ENCODE measurements at places on chromosomes 16 and 17.

GRCh38 chr17:67412032-67412431 lies 35.0 kb downstream of the PITPNC1 start:
- no peak for DNase-seq

- no peak for DNase-seq
These were observed 18.2 kb upstream of the CMTM4 start for GRCh38 chr16:66714654-66715307.

DNA sequence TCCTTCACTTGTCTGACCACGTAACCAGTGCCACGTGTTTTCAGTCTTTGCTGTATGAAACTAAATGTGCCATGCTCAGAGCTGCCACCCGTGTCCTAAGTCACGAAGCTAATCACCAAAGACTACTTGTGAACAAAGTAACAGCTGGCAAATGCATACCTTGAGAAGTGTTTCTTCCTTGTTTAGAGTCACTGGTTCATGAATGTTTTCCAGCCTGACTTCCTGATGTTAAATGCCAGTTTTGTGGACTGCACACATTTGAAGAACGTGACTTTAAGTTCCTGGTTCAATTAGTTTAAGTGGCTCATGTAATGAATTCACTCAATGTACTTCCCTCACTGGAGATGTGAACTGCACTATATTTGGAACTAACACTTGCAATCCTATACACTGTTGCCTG lies 19.9 kb upstream of the KPNB1 start:
- DNase-seq = no peak

- DNase-seq = no peak
These were observed 3.8 kb upstream of the CHD3 start for GRCh38 chr17:7884581-7885366.

GRCh38 chr17:6867849-6868248 lies 36.3 kb upstream of the TEKT1 start:
- DNase-seq = no peak

- no peak for DNase-seq
These were observed 10.9 kb downstream of the JUP start for GRCh38 chr17:41775394-41776226.

- no peak for DNase-seq
These were observed 102.8 kb downstream of the GSG1L start for GRCh38 chr16:27960619-27961295.

DNA sequence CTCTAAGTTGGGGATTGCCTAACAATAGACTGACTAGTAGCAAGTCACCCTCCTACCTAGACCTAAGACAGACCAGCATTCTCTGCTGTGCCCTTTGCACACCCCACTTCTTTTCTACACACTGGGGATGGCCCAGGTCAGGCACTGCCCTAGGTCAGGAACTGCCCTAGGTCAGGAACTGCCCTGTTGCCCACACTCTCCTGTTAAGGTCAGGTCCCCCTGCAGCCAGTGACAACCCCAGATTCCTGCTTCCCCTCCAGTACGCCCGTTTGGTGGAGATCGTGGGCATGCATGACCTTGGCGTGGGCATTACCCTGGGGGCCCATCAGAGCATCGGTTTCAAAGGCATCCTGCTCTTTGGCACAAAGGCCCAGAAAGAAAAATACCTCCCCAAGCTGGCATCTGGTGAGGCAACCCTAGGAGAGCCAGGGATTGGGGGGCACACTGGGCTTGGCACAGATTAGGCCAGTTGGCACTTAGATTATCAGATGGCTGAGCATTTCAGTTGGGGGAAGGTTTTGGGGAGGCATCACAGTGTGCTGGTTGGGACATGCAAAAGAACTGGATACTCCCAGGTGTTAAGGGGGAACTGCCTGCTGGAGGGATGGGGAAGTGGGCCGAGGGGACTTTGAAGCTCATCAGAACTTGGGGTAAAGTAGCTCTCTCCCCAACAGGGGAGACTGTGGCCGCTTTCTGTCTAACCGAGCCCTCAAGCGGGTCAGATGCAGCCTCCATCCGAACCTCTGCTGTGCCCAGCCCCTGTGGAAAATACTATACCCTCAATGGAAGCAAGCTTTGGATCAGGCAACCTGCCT lies 1.7 kb downstream of the ACADVL start:
- DNase-seq = no peak

DNA sequence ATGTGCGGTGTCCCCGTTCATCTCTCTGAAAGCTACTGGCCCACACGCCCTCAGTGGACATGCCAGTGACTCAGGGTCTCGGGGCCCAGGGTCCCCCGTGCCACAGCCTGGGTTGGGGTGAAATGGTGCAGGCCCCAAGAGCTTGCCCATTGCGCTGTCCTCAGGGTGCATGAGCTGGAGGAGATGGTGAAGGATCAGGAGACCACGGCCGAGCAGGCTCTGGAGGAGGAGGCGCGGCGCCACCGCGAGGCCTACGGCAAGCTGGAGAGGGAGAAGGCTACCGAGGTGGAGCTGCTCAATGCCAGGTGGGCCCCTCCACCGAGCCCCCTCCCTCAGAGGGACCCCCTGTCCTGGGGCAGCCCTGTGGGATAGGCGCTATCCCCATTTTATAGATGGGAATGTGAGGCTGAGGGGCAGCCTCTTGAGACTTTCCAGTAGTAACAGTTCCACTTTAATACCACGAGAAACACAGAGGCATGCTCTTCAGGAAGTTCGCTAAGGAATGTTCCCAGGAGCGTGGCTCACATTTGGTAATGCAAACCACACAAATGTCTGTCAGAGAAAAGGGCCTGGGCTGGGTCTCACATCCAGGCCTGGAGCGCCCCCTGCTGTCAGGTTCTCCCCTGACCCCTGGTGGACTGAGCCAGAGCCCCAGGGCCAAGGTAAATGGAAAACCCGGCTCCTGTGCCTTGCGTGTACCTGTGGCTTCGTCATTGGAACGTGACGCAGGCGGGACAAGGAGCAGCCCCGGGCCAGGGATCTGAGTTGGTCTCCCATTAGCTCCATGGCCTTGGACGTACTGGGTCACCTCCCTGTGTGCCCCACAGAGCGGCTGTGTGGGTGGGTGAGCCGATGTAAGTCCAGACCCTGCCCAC lies 133.7 kb downstream of the RAB11FIP4 start:
- DNase-seq = peak; percentile 67

DNA sequence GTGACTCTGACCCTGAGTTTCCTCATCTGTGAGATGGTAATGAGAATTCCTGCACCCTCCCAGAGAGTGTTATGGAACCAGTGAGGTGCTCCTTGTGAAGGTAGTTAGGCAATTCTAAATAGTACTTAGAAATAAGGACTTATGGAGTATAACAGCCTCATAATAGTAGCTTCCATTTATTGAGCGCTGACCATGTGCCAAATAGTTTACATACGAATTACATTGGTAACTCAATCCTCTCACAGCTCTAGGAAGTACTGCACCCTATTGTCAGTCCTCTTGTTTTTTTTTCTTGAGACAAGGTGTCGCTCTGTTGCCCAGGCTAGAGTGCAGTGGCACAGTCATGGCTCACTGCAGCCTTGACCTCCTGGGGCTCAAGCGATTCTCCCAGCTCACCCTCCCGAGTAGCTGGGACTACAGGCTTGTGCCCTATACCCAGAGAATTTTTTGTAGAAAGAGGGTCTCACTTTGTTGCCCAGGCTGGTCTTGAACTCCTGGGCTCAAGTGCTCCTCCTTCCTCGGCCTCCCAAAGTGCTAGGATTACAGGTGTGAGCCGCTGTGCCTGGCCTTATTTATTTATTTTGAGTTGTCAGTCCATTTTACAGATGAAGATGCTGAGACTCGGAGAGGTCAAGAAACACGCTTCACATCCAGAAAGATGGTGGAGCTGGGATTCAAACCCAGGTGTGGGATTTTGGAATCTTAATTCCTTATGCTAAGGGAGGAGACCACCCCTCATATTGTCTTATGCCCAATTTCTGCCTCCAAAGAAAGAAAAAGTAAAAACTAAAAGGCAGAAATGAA lies 2.9 kb downstream of the TNS4 start:
- DNase-seq = no peak

DNA sequence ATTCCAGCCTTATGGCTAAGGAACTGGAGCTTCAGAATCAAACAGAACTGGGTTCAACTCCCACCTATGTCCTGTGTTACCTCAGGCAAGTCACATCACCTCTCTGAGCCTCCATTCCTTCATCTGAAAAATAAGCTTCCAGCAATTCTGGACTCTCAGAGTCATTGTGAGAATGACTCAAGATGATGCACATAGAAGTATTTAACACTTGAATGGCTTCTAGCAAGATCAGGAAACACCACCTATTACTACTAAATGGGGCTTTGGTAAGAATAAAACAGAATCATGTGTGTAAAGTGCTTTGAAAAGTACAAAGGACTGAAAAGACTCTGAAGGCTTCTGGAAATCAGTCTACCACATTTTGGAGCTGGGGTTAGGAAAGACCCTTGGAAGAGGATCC lies 30.8 kb upstream of the CALB2 start:
- no peak for DNase-seq

DNA sequence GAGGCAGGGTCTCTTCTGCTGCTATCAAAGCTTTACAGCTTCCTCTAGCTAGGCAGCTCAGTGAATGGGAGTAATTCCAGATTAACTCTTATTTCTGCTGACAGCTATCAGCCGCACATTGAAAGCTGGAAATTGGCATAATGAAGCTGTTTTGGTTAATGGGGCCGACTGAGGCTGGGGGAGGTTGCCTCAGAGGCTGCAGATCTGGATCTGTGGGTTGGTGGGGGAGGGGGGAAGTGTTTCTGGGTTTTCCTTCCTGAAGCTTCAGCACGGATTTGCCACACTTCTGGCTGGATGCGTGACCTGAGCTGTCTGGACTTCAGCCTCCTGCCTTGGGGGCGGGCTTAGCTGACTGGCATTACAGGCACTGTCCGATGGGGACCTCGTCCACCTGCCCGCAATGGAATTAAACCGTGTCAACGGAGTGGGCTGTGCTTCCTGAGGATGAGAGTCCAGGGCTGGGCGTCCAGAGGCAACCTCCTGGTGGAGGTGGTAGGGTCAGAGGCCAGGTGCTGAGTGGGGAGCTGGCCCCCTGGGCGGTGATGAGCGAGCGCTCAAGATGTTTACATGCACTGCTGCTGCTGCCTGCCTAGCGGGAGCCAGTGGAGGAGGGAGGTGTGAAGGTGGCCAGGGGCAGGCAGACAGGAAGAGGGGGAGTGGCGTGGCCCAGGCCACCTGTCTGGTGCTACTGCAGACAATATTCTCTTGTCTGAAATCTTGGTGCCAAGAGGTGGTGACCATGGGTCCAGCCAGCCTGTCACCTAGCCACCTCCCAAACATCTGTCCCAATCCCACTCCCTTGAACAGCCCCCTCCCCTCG lies 6.7 kb upstream of the ABCC3 start:
- no peak for DNase-seq

- no peak for DNase-seq
These were observed 5.9 kb downstream of the UBALD2 start for GRCh38 chr17:76270770-76271668.

- DNase-seq = no peak
These were observed 852 bp upstream of the HELZ start for GRCh38 chr17:67245694-67246402.

- DNase-seq = peak; percentile 74
These were observed 30.9 kb upstream of the CDC42EP4 start for GRCh38 chr17:73342541-73343167.

DNA sequence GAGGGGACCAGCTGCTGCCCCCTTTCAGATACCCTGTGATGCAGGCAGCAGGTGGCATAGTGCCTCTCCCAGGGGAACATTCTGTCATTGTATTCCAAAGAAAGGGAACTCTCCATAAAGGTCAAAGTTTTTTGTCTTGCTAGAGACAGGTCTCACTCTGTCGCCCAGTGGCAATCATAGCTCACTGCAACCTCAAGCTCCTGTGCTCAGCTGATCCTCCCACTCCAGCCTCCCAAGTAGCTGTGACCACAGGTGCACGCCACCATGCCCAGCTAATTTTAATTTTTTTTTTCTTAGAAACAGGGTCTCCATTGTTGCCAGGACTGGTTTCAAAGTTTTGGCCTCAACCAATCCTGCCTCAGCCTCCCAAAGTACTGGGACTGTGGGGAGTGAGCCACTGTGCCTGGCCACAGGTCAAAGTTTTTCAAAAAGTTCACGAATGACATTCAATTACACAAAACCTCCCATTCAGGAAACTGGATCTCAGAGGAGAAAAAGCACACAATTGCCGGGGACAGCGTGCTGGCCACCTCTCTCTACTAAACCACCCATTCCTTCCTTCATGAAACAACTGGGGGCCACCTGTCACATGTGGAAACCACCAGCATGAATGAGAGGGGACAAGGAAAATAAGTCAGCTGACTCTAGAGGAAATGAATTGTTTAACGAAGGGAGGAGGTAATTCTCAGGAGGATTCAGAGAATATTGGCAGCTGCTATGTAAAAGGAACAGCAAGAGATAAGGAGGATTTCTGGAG lies 80.0 kb downstream of the MARCHF10 start:
- no peak for DNase-seq

GRCh38 chr16:87790292-87791100 lies 24.7 kb upstream of the KLHDC4 start:
- no peak for DNase-seq

GRCh38 chr17:40561294-40561870 lies 3.9 kb downstream of the CCR7 start:
- no peak for DNase-seq

- no peak for DNase-seq
These were observed 7.4 kb downstream of the MYH11 start for GRCh38 chr16:15849209-15849981.

- DNase-seq = no peak
These were observed 31.4 kb downstream of the YPEL2 start for GRCh38 chr17:59362811-59363205.

DNA sequence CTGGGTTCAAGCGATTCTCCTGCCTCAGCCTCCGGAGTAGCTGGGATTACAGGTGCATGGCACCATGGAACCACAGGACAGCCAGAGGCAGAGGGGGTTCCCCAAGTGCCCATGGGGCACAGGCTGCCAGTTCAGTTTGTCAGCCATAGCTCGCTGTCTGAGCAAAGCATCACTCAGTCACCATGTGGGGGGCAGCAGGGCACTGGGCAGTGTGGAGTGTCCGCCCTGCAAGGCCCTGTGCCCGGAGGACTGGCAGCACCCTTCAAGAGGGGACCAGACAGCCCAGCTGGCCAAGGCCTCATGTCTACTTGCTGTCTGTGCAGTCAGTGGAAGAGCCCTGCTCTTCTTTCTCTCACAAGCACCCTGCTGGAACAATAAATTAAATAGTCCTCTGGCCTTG lies 6.4 kb downstream of the ALYREF start:
- DNase-seq = no peak

DNA sequence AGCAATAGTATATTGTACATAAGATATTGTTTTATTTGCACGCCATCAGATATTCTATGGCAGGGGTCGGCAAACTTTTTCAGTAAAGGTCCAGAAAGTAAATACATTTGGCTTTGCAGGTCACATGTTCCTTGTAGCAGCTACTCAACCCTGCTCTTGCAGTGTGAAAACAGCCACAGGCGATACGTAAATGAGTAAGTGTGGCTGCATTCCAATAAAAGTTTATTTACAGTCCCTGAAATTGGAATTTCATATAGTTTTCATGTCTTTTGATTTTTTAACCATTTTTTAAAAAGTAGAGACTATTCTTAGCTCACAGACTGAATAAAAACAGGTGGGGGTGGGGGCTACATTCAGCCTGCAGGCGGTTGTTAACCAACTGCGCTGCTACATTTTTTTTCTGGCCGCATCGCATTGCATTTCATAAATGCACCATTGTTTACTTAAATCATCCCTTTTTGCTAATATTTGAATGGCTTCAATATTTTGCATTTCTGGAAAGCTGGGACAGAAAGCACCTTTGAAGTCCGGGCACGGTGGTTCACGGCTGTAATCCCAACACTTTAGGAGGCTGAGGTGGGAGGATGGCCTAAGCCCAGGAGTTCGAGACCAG lies 50.5 kb upstream of the HAPSTR1 start:
- no peak for DNase-seq

Measured in fibroblast of the conjunctiva (primary cell).